AG10803 (cell line): ENCODE measurements at places on chromosomes 16 and 17.

GRCh38 chr17:50618941-50619340 is 15.7 kb upstream of the ABCC3 start:
- no peak for DNase-seq

DNA sequence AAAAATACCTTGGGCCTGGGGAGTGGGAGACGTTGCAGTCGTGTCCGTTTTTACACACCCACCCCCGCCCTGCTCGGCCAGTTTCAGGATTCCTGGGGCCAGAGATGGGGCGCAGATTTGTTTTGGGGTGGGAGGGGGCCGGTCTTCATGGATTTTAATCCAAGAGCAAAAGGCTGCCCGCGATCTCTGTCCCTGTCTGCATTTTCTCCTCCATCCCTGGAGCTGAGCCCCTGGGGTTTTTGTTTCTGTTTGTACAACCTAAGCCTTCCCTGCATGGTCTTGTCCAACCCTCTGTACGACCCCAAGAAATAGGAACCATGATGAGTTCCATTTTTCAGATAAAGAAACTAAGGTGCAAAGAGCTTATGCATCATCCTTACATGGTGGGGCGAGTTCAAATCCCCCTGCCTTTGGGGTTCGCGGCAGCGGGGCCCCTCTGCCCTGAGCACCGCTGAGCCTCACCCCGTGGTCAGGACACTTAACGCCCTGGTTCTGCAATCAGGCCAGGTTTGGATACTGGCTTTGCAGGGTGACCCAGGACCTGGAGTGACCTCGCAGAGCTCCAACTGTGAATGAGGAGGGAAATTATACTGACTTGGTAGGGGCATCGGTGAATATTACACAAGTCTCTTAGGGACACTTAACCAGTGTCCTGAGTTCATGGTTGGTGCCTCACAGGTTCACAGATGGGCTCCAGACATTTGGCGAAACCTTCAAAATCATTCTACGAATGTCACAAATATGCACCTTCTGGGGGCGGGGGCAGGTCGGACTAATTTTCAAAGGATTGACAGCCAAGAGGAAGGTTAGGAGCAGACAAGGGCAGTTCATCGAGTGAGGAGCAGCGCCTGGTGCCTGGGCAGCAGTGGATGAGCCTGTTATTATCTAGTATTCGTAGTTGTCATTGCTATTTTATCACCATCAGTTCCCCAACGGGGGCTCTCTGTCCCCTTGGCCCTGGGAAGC is 4.1 kb upstream of the FOXF1 start:
- no peak for DNase-seq

GRCh38 chr16:87671221-87671620 is 68.9 kb downstream of the JPH3 start:
- DNase-seq, result no peak

GRCh38 chr17:44487170-44487569 is 16.0 kb downstream of the GPATCH8 start:
- no peak for DNase-seq

DNA sequence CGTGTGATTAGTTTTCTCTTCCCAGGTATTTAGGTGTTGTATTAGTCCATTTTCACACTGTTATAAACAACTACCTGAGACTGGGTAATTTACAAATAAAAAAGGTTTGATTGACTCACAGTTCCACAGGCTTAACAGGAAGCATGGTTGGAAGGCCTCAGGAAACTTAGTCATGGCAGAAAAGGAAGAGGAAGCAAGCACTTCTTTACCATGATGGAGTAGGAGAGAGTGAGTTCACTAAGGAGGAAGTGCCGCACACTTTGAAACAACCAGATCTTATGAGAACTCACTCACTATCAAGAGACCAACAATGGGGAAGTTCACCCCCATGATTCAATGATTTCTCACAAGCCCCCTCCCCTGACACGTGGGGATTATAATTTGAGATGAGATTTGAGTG is 1343.7 kb upstream of the GOT2 start:
- DNase-seq, result no peak

- DNase-seq, result no peak
Observed at GRCh38 chr16:1134776-1135458, 18.0 kb upstream of the CACNA1H start.

- peak; percentile 60 for DNase-seq
Observed at GRCh38 chr17:75428543-75429469, 23.3 kb upstream of the GRB2 start.

DNA sequence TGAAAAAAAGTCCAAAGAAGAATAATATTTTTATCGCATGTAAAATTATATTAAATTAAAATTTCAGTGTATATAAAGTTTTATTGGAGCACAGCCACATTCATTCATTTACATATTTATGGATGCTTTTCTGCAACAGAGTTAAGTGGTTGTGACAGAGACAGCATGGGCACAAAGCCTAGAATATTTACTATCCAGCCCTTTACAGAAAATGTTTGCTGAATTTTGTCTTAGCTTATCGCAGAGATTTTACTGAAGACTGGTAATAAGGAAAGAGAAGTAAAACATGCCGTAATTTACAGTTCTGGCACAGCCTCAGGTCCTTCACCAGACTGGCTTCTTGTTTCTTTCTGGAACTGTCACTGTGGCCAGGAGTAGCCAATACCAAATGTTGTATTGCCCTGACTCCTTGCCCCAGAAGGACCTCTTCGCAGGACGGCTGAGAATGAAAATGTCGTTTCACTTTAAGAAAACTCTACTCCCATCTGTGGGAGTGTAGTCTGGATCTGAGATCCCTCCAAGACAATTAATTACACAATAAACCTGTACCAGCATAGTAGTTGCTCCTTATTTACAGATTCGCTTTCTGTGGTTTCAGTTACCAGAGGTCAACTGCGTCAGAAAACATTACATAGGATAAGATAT is 94.9 kb upstream of the GOT2 start:
- DNase-seq, result no peak

DNA sequence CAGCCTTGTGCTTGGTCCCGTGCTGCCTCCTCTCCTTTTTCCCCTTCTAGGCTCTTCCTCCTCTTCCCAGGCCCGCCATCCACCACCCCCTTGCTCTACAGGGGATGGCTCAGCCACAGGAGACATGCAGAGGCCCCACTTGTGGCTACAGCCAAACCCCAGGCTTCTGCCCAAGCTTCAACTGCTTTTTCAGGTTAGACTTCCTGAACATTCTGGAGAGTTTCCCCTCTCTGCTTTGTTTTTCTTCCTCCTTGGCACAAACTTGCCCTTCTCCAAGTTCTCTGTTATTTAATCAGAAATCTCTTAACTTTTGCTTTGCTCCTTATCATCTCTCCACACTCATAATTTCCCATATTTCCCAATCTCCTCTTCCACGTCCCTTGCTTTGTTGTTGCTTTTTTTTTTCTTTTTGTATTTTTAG is 18.3 kb upstream of the HAS3 start:
- no peak for DNase-seq

DNA sequence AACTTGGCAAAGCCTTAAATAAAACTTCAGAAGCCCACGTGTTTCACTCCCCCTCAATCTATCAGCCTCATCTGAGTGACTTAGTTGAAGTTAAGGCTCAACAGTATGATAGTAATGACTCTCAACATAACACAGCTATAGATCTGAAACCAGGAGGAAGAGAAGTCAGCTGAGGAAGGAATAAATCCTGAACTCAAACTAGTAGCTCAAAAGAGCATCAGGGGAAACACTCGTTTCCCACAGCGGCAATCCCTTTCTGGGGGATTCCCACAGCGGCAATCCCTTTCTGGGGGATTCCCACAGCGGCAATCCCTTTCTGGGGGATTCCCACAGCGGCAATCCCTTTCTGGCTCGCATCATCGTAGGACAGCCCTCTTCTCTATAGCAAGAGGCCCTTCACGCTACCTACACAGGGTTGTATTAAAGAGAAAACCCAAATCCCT is 56.8 kb downstream of the ZZEF1 start:
- DNase-seq, result no peak

DNA sequence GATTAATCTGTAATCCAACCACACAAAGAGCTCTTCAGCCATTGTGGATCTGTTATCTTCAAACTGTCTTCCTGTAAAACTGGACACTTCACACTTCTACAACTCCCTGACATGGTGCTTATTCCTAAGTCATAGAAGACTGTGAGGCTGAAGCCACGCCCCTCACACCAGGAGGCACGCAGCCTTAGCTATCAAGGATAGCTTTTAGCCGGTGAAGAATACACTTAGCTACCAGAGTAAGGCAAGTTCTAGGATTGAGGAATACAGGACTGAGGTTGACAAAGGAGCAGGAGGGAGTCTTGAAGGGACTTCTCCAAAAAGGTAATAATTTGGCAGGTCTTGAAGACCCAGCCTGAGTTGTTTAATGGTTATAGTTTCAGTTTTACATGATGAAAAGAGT is 79.8 kb upstream of the GAS7 start:
- no peak for DNase-seq

DNA sequence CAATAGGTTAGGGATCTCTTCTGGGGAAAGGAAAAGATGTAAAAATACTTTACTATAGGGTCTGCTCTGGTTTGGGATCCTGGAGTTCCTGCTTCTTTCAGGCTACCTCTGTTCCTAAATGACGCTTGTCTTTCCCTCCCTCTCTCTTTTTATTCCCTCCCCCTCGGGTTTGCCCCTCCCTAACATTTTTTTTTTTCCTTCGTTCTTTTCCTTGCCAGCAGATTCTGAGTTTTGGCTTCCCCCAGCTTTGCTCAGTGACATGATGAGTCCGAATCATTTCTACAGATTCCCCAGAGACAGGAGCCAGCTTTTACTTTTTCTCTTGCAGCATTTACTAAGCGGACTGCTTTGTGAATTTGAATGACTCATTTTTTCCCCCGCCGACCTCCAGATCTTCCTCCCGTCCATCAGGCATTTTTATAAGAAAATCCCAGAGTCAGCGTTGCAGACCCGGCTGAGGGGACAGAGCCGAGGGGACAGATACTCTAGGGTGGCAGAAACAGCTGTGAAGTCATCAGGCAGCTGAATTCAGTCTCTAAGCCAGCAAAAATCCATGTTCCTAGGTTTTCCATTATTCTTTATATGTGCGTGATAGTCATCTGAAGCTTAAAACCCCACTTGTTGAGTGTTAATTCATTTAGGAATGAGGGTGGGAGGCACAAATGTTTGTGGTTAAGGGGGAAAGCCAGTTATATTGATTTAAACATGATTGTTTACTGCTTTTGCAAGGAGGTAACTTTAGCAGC is at the start of gene TMEM100:
Gene TMEM100 (minus strand): TSS at position 123 of the 746 bp plus-strand sequence. CDS start 1,794 bp downstream, outside the sequence.
- DNase-seq, result peak; percentile 76

- no peak for DNase-seq
Observed at GRCh38 chr16:4940719-4941118, 3.8 kb upstream of the PPL start.

GRCh38 chr16:69863401-69864281 is 87.5 kb upstream of the CLEC18A start:
- DNase-seq, result no peak

- no peak for DNase-seq
Observed at GRCh38 chr17:58311429-58311894, 17.1 kb downstream of the TSPOAP1 start.

GRCh38 chr17:47708312-47708863 is 14.4 kb downstream of the TBKBP1 start:
- no peak for DNase-seq

GRCh38 chr16:73951481-73951880 is 345.1 kb upstream of the PSMD7 start:
- DNase-seq, result peak; percentile 42

DNA sequence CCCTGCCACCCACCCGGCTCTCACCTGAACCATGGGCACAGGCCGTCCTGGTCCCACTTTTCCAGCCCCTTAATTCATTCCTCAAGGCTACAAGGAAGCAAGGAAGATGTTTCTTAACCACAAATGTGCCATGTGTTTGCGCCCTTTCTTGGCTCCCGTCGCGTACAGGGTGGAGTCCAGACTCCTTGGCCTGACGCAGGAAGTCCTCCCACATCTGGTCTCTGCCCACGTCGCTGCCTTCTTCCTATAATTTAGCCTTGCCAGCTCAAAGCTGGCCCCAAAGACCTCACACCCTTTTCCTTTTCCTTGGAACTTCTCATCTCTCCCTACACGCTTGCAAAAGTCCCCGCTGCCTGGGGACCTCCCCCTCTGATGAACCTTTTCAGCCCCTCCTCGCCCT is 38.8 kb upstream of the BHLHA9 start:
- DNase-seq, result peak; percentile 69

DNA sequence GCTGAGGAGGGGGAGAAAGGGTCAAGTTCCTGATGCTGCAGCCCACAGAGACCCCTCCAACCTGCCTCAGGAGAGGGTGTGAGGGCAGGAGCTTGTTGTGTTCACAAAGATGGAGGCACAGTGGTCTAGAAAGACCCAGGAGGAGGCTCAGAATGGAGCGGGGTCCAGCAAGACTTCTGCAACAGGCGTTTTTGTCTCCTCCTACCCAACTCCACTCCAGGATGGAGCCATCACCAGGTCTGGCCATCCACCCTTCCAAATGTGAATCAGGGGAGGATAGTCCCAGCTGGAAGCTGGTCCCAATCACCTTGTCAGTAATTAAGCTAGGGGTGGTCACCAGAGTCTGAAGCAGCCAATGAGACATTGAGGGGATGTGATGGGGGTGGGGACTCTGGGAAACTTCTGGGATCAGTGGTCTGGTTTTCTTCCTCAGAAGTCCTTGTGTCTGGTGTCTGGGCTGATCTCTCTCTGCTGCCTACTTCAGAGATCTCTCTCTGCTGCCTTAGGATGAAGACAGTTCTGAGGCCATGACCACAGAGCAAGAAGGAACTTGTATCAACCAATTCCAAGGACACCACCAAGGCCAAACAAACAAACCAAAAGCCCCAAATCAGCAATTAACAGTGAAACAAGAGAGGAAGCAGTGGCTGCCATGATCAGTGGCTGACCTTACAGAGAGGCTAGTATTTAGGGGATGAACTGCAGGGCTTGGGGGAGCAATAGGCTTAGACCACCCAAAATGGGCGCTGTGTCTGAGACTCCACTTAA is 14.5 kb downstream of the CD300LB start:
- DNase-seq, result no peak

DNA sequence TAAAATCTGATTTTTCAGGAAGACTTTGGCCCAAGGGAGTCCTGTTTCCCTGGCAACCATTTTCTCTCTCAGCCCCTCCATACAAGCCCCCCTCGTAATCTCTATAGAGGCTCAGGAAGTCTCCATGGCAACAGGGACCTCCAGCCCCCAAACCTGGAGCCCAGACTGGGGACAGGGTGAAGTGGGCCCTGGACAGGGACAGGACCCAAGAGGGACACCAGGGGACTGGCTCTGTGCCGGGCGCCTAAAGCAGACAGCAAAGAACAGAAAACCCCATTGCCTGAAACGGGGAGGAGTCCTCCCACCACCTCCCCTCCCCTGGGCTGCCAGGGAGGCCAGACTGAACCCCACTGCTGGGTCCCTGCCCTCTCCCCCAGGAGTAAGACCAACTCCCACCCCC is 40.6 kb downstream of the CPNE2 start:
- DNase-seq, result no peak

- DNase-seq, result no peak
Observed at GRCh38 chr16:73147958-73148357, 100.0 kb upstream of the ZFHX3 start.

DNA sequence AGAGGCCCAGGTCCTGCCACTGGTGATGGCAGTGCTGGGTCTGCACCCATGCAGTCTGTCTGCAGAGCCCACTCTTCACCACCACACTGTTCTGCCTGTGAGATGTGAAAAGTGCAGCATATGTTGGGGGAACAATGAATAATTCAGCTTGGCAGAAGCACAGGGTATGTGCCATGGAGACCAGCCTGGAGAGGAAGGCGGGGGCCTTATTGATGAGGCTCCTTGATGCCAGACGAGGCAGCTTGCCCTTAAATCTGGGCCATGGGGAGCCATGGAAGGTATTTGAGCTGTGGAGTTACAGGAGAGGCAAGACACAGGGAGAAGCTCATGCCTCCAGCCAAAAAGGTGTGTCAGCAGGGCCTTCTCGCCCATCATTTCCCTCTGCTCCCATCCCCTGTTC is 124.7 kb downstream of the C16orf78 start:
- DNase-seq, result no peak

GRCh38 chr16:71515026-71515425 is 11.2 kb upstream of the CHST4 start:
- no peak for DNase-seq
